SK-N-SH treated with all-trans-retinoic acid at 6 μM for 48 hours (cell line): ENCODE measurements at places on chromosomes 16 and 17.

- ATAC-seq = no peak
Observed at GRCh38 chr17:40912486-40913210, 24.8 kb downstream of the KRT23 start.

- no peak for ATAC-seq
Observed at GRCh38 chr17:34076743-34077631, 178.1 kb upstream of the CCL2 start.

- ATAC-seq = no peak
Observed at GRCh38 chr16:50280932-50281331, 14.6 kb downstream of the ADCY7 start.

- ATAC-seq = no peak
Observed at GRCh38 chr16:55454861-55455260, 24.1 kb upstream of the MMP2 start.

DNA sequence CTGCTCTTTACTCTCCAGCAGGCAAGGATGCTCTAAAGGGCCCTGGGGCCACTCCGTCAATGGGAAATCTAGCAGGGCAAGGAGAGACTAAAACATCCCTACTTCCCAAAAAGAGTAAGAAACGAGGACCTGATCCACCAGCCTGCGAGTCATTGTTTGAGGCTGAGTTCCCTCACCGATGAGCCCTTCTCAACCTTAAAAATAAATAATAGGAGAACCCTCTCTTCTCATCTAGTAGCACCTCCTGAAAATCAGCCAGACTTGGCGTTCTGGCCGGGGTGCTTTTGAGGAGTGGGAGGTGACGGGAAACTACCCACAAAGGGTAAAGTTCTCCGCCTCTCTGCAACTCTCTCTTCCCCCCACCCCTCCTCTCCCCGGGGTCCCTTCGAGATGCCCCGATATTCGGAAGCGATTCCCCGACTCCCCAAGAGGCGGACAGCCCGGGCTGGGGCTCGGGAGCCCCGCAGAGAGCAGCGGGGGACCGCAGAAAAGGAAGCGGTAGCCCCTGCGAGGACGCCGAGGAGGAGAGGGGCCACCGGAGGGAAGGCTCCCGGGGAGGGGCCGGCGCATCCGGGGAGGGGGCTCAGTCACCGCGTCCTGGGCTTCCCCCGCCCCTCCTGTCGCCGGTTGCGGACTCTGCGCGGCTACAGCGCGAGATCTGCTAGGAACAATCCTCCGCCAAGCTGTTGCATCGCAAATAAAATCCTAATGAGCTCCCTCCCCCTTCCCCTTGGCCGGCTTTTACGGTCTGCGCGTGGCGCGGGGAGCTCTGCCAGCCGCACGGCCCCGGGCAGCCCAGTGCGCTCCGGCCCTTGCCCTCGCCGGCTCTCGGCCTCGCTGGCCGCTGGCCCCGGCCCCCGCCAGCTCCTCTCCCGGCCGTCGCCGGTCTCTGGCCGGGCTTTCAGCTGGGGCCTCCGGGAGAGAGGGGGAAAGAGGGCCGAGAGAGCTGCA, 1.3 kb downstream of the HOXB9 start:
- peak; percentile 50 for ATAC-seq

DNA sequence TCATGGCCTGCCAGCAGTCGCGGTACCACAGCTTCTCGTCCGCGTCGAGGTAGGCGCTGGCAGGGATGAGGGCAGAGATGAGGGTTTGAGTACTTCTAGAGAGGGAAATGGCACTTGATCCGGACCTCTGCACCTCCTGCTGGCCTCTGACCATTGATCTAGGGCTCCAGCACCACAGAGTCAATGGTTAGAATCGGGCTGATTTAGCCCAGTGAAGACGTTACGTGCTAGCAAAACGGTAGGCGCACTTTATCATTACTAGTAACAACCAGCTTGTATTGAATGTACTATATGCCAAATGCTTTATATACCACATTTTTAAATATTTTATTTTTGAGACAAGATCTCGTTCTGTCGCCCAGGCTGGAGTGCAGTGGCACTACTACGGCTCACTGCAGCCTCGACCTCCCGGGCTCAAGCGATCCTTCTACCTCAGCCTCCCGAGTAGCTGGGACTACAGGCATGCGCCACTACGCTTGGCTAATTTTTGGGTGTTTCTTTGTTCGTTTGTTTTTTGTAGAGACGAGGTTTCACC, 526 bp downstream of the TSNAXIP1 start:
- peak; percentile 41; the same call in 2 of the 3 replicates for ATAC-seq

DNA sequence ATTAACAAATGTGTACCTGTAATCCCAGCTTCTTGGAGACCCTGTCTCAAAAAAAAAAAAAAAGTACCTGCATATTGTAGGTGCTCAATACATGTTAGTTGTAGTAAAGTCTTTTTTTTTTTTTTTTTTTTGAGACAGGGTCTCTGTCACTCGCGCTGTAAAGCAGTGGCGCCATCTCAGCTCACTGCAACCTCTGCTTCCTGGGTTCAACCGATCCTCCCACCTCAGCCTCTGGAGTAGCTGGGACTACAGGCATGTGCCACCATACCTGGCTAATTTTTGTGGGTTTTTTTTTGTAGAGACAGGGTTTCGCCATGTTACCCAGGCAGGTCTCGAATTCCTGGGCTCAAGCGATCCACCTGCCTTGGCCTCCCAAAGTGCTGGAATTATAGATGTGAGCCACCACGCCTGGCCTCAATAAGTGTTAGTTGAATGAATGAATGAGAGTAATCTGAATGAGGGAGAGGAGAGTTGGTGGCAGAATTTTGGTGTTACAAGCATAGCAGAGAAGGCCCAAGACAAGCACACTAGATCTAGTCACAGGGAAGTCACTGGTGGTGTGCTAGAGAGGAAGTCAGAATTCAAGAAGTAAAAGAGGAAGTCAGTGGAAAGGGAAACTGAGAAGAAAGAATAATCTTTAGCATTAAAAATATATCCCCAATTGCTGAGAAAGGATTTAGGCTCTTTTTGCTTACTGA, 9.4 kb upstream of the MYL4 start:
- ATAC-seq = no peak

GRCh38 chr17:45222289-45222995, 757 bp downstream of the FMNL1 start:
- ATAC-seq = no peak

GRCh38 chr16:81601601-81602255, 157.1 kb downstream of the CMIP start:
- no peak for ATAC-seq

- peak; percentile 35; the same call in 2 of the 3 replicates for ATAC-seq
Observed at GRCh38 chr17:82358465-82359350, at the start of gene TEX19. Gene TEX19 (plus strand): TSS chr17:82359247. CDS start chr17:82362151, 2,904 bp downstream.

DNA sequence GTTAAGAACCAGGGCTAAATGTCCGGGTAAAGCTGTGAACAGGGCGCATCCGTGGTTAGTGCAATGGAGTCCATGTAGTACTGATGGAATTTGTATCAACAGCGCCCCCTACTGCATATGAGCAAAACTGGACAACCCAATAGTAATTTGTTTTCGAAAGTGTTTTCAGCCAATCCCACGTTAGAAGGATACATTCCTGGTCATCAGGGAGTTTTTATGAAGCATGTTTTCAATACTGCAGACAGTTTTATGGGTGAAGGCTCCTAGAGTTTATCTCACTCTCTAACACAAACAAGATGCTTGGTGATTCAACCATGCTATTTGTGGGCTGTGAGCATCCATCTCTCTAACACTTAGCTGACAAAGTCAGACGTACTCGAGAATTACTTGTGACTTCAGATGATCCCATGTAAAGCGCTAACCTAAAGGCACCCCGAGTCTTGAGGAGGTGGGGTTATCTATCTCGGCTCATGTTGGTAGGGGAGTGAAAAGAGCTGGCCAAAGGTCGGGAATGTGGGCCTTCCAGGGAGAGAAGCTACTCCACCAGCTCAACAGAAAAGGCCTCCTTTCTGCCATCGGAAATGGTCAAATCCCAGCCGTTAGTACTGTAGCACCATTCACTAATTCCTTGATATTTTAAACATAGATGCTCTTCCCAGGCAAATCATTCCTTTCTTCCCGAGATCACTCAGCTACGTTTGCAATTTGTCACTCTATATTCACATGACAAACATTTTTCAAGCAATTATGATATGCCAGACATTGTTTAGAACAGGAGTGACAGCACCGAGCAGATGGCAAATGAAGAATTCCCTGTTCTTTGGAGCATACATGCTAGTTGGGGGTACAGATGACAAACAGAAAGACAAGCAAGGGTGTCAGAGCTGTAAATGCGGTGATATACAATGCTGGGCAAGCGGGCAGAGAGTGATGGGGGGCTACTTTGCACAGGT, 46.9 kb upstream of the HNF1B start:
- no peak for ATAC-seq

GRCh38 chr17:49016775-49017463, 19.7 kb downstream of the IGF2BP1 start:
- peak; percentile 32 for ATAC-seq

DNA sequence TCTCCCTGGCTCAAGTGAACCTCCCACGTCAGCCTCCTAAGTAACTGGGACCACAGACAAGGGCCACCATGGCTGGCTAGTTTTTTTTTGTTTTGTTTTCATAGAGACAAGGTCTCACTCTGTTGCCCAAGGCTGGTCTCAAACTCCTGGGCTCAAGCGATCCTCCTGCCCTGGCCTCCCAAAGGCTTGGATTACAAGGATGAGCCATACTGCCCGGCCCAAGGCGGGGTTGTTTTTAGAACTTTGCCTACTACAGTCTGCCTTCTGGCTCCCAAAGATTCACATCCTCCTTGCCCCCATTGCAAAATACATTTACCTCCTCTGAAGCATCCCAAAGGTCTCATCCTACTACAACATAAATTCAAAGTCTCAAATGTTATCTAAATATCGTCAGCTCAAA, 49.5 kb upstream of the PHOSPHO1 start:
- no peak for ATAC-seq

DNA sequence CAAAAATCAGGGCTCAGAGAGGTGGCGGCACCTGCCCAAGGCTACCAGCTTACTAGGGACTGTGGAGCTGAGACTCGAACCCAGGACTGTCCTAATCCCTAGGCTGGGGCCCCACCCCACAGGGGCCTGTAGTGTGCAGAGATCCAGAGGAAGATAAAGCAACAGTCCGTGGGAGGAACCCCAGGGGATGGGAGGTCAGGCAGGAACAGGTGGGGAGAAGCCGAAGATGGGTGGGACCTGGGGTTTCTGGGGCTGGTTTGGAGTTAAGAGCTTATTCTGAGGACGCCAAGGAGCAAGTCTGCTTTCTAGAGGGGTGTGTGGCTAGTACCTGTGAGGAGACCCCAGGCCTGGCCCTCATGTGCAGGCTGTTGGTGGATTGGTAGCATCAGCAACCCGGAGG, 14.9 kb downstream of the C16orf74 start:
- ATAC-seq = no peak

- ATAC-seq = no peak
Observed at GRCh38 chr17:62929320-62929719, 36.7 kb upstream of the TANC2 start.

DNA sequence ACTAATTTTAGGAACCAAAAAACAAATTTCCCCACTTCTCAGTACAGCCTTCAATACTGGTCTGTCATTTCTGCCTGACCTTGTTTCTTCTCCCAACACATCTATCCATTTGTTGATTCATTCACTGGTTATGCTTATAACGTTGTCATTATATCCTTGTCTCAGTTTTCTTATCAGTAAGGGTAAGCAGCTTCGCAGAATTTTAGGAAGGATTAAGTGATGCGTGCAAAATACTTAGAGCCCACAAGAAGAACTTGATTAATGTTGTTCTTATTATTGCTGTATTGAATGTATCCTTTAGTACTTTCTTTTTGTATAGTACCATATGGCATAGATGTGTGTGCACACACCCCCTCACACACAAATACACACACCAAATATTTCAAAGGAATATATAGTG, 403.5 kb upstream of the HSBP1 start:
- peak; percentile 43 for ATAC-seq

DNA sequence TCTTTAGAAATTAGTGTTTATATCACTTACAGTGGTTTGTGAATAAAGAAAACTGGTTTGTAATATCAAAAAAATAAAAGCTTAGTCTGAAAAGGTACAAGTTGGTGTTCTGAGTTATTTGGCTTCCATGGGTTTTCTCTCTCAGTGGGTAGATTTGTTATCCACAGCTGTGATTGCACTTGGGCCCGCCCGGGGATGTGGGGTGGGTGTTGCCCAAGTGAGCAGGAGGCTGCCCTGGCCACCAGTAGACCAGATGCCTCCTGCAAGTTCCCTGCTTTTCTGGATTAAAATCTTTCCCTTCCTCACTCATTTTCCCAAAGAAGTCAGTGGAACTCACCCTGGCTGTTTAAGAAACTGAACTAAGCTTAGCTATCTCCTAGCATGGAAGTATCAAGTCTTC, 380.6 kb downstream of the RBFOX1 start:
- ATAC-seq = no peak

GRCh38 chr17:79022507-79022991, 1.4 kb upstream of the C1QTNF1 start:
- no peak for ATAC-seq

GRCh38 chr17:61461967-61462718, 9.9 kb downstream of the TBX4 start:
- ATAC-seq = peak; percentile 56

GRCh38 chr17:4899341-4900230, at the start of gene C17orf107:
Gene C17orf107 (plus strand): TSS chr17:4899536. CDS start chr17:4899763, 227 bp downstream.
- ATAC-seq = no peak

- ATAC-seq = peak; percentile 97
Observed at GRCh38 chr17:59521465-59522126, 43.8 kb upstream of the DHX40 start.

GRCh38 chr17:45951941-45952340, 47.1 kb upstream of the STH start:
- no peak for ATAC-seq

DNA sequence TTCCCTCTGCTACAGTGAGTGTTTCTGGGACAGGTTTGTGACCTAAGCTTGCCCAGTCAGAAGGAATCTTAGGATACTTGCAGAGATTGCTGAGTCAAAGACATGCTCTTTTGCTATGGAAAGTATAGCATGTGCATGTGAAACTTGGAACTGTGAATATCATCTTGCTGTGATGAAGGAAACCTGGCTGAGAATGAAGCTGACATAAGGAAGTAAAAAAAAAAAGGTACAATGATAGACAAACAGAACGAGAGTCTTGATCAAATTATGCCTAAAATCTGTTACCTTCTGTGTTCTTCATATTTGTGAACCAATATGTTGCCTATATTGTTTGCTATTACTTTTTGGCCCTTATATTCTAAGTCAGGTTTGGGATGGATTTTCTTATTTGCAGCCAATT, 525.7 kb downstream of the NPIPA7 start:
- ATAC-seq = no peak

DNA sequence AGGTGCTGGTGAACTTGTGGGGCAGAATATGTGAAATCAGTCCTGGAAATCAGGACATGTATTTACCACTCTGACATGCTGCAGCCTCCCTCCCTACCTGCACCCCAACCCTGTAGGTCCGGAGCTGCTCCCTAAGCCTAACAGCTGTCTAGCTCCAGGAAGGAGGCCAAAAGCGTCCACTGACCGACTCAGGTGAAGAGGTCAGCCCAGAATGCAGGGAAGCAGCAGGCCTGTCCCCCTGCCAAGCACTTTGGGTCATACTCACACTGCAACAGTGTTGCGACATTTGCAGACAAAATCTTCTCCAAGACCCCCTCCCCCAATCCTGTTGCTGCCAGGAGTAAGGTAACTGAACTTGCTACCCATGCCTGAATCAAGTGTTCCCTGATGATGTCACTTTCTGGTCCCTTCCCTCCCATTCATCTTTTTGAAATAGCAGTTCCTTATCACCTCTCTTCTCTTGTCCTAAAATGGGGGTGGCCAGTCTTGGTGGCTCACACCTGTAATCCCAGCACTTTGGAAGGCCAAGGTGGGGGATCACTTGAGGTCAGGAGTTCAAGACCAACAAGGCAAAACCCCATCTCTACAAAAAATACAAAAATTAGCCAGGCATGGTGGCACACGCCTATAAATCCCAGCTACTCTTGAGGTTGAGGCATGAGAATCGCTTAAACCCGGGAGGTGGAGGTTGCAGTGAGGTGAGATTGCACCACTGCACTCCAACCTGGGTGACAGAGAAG, 1.3 kb upstream of the ACLY start:
- ATAC-seq = no peak
